ENCODE measurements at places on chromosomes 6 and 20. TPM values are rescaled to one million over a fixed set of nuclear protein-coding genes. Genes with fewer than 3 reads are reported as not detected.

OR12D3 gene
- not detected for total RNA-seq

HUS1B gene
- total RNA-seq, result 0.23 TPM

CLIC5 gene
- 0.28 TPM for total RNA-seq

KHDC1 gene
- total RNA-seq, result not detected

PAX1 gene
- not detected for total RNA-seq

GHRH gene
- not detected for total RNA-seq

DNA sequence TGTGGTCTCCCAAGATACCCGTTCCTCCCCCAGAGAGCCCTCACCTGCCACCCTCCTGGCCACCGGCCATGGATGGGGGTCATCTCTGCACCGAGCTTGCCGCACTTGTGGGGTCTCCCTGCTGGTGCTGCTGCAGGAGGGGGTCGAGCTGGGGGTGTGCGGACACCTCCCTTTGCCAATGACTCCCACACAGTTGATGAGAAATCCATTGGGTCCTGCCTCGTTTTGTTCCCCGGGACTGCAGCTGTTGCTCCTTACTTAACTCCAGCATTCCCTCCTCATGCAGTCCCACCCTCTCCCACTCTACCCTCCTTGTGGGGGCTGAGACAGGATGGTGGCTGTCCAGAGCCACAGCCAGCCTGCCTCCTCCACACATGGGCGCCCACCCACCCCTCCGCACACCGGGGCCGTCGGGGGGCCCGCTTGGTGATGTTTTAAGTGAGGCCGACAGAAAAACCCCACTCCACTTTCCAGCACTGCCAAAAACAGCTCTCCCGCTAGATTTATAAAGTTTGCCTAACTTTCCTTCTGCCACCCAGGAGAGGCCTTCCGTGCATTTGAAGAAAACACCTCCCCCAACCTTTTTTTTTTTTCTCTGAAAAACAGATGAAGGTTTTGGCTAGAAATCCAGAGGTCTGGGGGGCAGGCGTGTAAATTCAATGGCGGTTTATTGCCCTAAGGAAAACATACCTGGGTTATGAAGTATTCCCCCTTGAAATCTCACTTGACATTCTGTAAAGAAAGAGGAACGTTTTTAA lies 53.5 kb upstream of the APCDD1L start:
- no peak for DNase-seq

- no peak for DNase-seq
Observed at GRCh38 chr6:142804490-142804889, 140.5 kb downstream of the HIVEP2 start.

GRCh38 chr20:38209054-38209675 lies 44.1 kb upstream of the TGM2 start:
- no peak for DNase-seq

DNA sequence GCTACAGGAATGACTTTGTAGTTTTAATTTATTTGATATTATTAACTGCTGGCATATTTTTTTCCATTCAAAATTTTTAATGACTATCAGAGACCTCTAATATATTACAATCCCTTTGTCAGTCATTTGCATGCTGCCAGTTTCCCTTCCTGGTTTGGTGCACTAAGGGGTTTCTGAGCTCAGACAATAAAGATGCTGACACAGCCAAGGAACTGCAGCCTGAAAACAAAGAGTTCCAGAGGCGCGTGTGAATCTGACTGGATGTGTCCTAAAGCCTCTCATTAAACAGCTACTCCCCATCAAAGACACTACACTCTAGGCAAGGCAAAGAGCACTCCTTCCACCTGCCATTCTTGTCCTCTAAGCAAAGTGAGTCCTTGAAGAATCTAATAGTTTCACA lies 116.8 kb upstream of the DST start:
- no peak for DNase-seq

- no peak for DNase-seq
Observed at GRCh38 chr20:8964959-8965562, 103.8 kb upstream of the PLCB4 start.

GRCh38 chr6:13500264-13500663 lies 12.9 kb upstream of the GFOD1 start:
- DNase-seq, result no peak

DNA sequence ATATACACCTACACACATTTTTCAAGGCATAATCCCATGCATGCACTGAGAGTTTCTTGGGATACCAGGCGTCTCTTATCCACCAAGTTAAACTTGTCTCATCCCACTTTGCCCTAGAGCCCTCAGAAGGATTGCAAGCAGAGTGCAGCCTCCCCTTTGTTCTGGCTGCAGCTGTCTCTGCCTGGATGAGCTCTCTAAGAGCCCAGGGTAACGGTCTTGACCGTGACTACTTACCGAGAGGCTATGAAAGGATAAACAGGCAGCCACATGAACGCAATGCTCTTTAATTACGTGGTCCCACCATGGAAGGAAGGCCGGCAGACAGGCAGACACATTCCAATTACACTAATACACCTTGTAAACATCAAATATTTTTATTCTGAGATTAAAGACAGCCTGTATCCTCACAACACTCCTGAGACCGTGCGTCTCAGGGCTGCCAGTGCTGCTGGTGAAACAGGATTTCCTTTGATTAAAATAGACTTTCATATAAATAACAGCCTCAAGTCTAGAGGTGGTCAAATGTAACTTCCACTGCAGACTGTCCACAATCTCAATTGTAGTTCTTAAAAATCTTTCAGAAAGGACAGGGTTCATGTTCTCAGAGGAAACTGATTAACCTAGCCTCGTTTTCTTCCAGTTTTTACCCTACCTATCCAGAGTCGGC lies 210.0 kb upstream of the PRDM1 start:
- no peak for DNase-seq

DNA sequence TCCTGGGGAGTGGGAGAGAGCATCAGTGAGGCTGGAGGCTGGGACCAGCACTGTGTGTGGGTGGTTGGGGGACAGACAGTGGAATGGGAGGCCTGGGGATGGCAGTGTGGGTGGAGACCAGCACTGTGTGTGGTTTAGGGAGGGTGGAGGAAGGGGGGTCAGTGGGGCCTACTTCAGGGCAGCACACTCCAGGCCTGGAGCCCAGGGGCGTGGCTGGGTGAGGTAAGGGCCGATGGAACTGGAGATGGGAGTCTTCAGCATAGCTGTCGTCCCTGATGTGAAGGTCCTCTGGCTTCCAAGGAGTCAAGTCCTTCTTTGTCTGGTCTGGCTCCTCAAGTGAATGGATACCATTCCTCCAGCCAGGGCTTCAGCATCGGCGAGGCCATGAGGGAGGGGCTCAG lies 18.6 kb downstream of the KCNK17 start:
- no peak for DNase-seq

DNA sequence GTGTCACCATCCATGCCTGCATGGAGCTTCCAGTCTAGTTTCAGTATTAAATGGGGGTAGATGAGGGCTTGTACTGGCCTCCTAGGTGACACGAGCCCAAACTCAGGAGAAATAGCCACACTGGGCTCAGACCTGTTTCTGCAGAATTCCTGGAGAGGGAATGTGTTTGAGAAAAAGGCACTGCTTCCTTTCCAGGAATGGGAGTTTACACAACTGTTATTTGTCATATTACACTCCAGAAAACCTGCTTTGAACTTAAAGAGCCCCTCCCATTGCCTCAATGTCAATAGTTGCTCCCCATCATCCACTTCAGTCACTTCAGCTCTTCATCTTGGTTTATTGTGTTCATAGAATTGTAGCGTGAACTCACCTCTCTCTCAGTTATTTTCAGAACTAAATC lies 151.5 kb downstream of the CFAP61 start:
- DNase-seq, result no peak

DNA sequence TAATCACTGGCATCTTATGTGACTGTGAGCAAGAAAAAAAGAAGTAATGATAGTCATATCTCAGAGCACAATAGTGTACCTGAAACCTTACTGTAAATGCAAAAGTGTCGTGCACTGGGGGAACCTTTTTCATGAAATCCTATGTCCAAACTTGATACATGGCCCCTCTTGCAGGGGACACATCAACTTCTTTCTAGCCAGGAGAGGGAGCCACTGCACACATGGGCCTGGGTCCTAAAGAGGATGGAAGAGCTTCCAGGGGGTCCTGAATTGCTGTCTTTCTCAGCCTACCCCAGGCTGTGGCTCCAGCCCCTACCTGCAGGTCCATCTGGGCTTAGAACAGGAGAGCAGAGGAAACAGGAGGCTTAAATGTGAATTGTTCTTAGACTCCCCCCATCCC lies 165.7 kb downstream of the SOD2 start:
- no peak for DNase-seq

Data from left lobe of liver (tissue), 2 donors.